Esophagus squamous epithelium (tissue), 5 donors: ENCODE measurements at places on chromosomes 4 and X.

- DNase-seq = no peak
Observed at GRCh38 chr4:150911326-150911725, 103.8 kb downstream of the LRBA start.

DNA sequence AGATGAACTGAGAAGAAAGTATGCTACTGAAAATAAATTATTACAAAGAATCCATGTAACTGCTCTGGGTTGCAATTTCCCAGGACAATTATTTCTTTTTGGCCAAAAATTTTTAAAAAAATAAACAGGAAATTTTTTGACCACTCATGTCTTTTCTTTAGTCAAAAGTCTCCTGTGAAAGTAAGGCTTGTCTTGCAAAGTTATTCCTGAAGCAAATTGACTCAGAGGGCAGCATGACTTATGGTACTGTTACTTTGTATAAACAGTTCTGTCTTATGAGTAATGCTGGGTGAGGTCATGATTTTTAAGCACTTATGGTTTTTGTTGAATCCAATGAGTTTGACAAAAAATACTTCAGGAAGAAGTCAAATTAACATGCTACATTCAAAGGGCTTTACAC, 292.8 kb upstream of the ARSJ start:
- no peak for DNase-seq

DNA sequence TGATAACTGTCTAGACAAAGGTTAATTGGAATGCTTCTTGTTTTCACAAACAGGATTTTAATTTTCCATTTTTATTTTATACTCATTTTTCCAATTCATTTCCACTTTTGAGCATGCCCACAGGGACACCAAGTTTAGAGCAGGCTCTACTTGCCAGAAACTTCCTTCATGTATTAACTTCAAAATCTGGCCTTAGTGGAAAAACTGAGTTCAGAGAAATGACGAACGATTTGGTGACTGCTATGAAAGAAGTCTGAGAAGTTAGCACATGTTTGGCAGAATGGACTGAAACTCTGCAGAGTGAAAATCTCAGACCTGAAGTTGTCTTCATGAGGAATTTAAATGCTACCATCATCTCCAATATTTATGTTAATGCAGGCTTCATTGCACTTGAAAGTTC, 214.1 kb downstream of the THOC2 start:
- DNase-seq = no peak

DNA sequence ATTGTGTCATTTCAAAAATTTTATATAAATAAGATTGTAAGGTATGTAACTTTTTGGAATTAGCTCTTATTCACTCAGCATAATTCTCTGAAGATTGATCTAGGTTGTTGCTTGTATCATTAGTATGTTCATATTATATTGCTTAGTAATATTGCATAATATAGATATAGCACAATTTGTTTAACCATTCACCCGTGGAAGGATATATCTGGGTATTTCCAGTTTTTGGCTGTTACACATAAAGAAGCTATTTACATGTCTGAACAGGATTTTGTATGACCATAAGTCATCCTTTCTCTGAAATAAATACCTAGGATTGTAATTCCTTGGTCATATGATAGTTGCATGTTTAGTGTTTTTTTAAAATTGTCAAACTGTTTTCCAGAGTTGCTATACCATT, 82.5 kb downstream of the CPEB2 start:
- no peak for DNase-seq

DNA sequence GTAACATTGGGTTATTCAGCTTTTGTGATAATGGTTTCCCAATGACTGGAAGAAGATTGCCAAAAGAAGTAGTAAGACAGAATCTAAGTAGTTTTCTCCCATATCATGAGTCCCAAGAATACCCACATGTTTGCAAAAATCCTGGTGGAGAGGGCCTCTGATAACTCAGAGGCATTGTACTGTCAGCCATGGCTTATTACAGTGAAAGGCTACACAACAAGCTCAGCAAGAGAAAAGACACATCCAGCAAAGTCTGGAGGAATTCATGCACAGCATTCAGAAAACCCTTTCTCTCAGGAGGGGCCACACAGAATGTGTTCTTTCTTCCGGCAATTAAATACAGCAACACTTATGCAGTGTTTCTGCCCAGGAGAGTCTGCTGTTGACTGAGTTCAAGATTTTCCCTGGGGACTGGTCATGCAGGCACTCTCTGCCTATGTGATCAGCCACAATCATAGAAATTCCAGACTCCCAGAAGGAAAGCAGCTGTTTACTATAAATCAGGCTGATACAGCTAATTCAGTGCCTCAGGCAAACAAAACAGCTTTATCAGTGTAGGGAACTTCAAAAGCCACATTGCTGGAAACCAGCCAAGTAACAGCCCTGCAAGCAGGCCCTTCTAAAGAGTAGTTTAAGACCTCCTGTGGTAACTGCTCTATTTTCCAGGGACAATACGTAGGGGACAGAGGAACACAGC, 937.1 kb downstream of the CCSER1 start:
- DNase-seq = no peak

- no peak for DNase-seq
Observed at GRCh38 chr4:5012244-5012898, 6.9 kb downstream of the CYTL1 start.

DNA sequence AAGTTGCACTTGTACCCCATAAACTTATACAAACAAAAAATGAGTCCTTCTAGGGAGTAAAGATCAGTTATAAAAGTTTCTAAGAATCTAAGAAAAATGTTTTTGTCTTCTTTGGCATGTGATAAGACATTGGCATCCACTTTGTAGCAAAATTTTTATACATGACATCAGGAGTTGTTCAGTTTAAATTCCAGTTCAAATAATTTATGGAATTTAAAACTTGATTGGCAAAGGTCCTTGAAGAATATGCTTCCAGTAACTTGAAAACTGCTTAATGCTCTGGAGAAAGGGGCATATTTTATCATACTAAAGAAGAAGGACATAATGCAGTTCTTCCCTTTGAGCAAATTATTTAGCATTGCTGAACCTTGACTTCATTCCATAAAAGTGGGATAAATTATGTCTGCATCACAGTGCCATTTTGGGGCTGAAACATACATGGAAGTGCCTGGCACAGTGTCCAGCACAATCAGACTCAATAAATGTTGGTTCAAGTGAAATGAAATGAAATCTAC, 163.3 kb upstream of the IL15 start:
- no peak for DNase-seq

DNA sequence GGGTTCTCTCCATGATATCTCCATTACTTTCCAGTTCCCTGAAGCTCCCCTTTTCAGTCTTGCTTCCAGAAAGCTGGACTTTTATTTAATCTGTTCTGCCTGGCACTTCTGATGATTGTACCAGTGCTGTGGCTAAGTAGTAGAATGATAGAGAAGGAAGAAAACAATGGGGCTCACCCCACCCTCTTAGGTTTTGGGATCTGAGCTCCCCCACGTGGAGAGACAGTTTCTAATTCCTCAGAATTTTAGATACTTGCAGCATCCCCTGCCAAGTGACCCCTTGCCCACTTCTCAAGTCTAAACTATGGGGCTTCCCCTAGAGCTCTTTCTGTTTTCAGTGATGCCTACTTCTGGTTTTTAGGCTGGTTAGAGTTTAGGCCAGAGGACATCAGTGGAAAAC, 73.9 kb downstream of the GC start:
- no peak for DNase-seq

DNA sequence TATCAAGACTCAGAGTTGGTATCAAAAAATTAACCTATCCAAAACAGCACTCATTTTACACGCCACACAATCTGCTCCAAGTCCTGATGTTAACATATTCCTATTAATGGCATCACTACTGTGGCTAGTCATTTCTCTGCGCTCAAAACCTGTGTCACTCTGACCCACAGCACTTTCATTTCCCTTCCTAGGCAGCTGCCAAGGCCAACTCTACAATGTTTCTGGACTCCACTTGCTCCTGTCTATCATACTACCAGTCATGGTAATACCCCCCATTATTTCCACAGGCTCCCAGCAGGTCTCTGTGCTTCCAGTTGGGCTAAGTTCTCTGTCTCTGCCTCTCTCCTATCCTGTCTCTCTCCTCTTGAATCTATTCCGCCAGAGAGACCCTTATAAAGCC, 323.6 kb downstream of the NR3C2 start:
- no peak for DNase-seq

DNA sequence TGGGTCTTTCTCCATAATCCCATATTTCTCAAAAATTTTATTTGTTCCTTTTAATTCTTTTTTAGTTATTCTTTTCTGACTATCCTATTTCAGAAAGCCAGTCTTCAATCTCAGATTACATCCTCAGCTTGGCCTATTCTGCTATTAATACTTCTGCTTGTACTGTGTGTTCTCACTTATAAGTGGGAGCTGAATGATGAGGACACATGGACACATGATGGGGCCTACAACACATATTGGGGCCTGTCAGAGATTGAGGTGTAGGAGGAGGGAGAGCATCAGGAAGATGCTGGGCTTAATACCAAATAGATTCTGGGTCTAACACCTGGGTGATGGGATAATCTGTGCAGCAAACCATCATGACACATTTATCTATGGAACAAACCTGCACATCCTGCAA, 82.3 kb downstream of the MAGEE1 start:
- no peak for DNase-seq

DNA sequence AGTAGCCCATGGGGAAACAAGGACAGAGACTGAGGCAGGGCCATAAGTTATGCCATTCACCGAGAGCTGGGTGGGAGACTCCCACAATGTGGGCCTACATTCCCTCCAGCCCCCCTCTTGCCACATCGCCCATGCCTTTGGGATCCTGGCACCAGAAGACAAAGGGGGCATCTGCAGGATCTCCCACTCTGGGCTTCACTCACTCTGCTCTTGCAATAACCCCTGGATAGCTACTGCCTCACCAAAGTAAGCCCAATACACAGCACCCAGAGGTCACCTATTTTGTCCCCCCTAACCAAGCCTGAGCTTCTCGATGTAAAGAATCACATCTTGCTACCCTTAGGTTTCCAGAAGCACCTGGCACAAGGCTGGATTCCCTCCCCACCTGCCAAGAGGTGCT, 741 bp upstream of the RTL5 start:
- DNase-seq = no peak

- no peak for DNase-seq
Observed at GRCh38 chrX:22347491-22347890, 74.8 kb downstream of the CBLL2 start.

GRCh38 chrX:40266490-40267333, 169.0 kb upstream of the BCOR start:
- DNase-seq = no peak

DNA sequence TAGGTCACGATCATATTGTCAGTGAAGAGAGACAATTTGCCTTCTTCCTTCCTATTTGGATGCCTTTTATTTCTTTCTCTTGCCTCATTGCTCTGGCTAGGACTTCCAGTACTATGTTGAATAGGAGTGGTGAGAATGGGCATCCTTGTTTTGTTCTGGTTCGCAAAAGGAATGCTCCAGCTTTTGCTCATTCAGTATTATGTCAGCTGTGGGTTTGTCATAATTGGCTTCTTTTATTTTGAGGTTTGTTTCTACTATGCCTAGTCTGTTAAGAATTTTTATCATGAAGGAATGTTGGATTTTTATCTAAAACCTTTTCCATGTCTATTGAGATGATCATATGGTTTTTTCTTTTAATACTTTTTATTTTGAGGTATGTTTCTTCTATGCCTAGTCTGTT, 152.3 kb upstream of the MAD2L1 start:
- DNase-seq = no peak

DNA sequence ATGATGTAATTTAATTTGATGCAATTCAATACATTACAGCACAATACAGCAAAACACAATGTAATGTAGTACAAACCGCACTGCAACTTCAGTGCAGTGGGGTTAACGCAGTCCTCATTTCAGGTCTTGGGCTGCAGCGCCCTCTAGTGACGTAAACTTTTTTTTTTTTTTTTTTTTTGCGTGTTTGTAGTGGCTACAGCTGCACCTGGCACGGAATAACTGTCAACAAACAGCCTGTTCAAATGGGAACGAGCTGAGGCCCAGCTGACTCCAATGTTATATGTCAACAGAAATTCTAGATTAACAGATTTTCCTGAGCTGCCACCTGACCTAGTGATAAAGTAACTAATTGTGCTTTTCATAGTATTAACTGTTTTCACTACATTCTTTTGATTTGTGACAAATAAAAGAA, 33.5 kb upstream of the RASSF6 start:
- DNase-seq = no peak

DNA sequence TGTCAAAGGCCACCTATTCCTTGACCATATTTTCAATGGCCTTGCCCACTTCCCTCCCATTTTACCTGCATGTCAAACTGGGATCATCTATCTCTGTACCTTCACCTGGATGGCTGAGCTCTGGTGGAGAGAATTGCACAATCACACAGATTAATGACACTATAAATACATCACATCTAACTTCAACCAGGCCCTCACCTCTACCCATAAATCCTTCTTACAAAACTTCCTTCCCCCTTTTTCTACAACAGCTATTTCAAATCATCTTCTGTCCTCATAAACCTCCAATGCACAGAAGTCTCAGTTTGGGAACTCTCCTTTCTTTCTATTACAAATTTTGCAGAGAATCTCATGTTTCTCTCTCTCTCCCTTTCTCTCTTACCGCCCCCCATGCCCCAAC, 9.2 kb downstream of the PALLD start:
- DNase-seq = no peak

GRCh38 chr4:188841523-188841922, 702.3 kb downstream of the TRIML1 start:
- DNase-seq = no peak

- no peak for DNase-seq
Observed at GRCh38 chrX:123731258-123731986, 1.4 kb downstream of the THOC2 start.

DNA sequence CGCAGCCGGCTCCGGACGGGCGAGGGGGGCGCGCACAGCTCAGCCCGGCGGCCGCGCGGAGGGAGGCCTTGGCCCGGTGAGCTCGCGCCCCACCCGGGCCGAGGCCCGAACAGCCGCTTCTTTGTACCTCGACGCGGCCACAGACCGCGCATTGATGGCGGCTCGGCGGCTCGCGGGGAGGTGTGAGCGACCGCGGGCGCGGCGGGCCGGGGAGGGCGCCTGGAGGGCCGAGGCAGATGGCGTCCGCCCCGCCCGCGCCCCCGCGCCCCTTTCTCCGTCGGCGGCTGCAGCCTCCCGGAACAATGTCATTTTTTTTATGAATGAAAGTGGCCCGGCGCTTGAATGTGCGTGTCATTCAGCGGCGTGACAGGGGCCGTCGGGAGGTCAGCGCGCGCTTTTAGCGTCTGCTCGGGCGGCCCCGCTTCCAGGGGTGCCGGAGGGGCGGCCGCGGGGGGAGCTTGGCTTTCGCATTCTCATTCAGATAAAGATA, 1.8 kb downstream of the FGFR3 start:
- DNase-seq = no peak

DNA sequence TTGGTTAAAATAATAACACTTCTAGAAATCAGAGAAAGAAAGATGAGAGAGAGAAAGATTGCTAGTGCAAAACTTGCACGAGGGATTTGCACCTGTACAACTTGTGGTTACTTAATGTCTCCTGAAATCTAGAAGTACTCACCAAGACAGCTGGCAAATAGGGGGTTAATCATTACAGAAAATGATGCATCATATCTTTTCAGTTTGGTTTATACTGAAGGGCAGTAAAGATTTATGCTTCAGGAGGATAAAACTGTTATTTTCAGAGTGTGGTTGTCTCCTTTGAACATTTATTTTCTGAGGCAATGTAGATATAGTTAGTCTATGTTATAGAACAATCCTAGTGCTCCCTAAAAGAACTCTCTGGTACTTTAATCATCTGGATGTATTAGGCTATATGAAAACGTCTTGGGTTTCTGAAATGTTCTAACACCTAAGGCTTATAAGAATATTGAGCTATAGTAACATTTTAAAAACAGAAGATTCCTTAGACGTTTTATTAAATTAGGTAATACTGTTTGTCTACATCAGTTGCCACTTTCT, 13.3 kb downstream of the ATOH1 start:
- no peak for DNase-seq
